Adrenal gland (tissue), 19 donors: ENCODE measurements at places on chromosomes 16 and 17. TPM values are rescaled to one million over a fixed set of nuclear protein-coding genes. Genes with fewer than 3 reads are reported as not detected.

DNA sequence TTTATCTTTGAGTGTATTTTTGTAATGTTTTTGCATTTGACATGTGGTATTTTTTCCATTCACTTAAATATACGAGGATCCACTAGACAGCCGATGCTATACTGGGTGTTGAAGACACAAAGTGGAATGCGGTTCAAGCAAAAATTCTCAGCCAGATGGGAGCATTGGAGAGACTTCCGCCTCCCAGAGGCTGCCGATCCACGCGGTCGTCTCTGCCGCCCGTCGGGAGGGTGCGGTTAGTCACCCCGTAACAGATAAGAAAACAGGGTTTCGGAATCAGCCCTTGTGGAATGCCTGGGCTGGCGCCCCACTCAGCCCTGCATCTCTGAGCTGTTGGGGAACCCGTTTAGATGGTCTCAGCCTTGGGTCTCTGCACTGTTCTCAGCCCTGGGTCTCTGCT is 7.3 kb downstream of the GSE1 start:
- no peaks in the 10 kb centered on the region for H3K27me3 ChIP-seq
- no peak overlapping the region for H3K4me3 ChIP-seq
- no peak for DNase-seq
- no peak overlapping the region for H3K27ac ChIP-seq

GRCh38 chr16:88013766-88014251 is 62.6 kb downstream of the BANP start:
- H3K27me3 ChIP-seq = no peaks in the 10 kb centered on the region
- DNase-seq = no peak
- no peak overlapping the region for H3K4me3 ChIP-seq
- H3K27ac ChIP-seq = no peak overlapping the region

- no peak for DNase-seq
- peaks cover 13% of the 10 kb centered on the region for H3K4me1 ChIP-seq
- no peak overlapping the region for H3K4me3 ChIP-seq
- no peaks in the 10 kb centered on the region for H3K36me3 ChIP-seq
- no peaks in the 10 kb centered on the region for H3K27me3 ChIP-seq
Measured at GRCh38 chr16:373848-374615, 3.7 kb upstream of the MRPL28 start.

- no peaks in the 10 kb centered on the region for H3K27me3 ChIP-seq
- H3K27ac ChIP-seq = no peak overlapping the region
- no peaks in the 10 kb centered on the region for H3K36me3 ChIP-seq
- H3K4me3 ChIP-seq = no peak overlapping the region
Measured at GRCh38 chr17:79340333-79341221, 266.0 kb downstream of the ENGASE start.

DNA sequence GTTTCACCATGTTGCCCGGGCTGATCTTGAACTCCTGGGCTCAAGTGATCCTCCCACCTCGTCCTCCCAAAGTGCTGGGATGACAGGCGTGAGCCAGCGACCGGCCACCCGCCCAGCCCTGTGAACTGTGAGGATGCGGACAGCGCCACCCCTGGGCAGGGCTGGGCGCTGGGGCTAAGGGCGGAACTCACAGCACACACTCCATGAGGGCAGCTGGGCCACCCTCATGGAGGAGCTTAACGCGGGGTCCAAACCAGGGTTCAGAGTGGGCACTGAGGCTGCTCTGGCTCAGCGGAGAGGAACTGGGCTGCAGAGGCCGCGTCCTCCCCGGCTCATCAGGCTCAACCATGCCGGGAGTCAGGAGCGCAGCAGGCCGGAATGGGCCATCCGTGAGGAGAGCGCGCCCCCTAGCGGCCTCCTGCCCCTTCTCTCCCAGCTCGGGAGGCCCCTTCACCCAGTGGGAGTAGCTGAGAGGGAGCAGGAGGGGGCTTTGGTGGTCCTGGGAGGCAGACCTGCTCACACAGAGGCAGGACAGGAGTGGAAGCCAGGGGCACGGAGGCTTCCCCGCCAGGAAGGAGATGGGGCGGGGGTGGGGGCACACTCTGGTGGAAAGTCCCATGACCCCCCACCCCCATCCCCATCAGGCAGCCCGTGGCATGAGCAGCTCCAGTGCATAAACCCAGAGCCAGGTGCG is 13.8 kb downstream of the CORO7 start:
- no peak overlapping the region for H3K4me3 ChIP-seq
- no peak overlapping the region for H3K27ac ChIP-seq
- H3K36me3 ChIP-seq = no peaks in the 10 kb centered on the region
- H3K27me3 ChIP-seq = no peaks in the 10 kb centered on the region
- no peaks in the 10 kb centered on the region for H3K4me1 ChIP-seq

The TMEM220 gene
- total RNA-seq = 10.7 TPM
